Parietal lobe (tissue), 2 donors: ENCODE measurements at places on chromosomes 3 and 15. TPM values are rescaled to one million over a fixed set of nuclear protein-coding genes. Genes with fewer than 3 reads are reported as not detected.

TMEM44 gene
- 51.6 TPM for total RNA-seq

FGD5 gene
- total RNA-seq = 3.4 TPM

PTX3 gene
- total RNA-seq = 7.5 TPM

SPSB4 gene
- total RNA-seq = 19.1 TPM

TTC21A gene
- total RNA-seq = 12.8 TPM

MST1R gene
- 3.8 TPM for total RNA-seq

NME9 gene
- 4.1 TPM for total RNA-seq

CYP1A2 gene
- total RNA-seq = not detected

GAP43 gene
- 167 TPM for total RNA-seq

CEP19 gene
- 5.6 TPM for total RNA-seq

SOX14 gene
- total RNA-seq = not detected

CCR8 gene
- total RNA-seq = not detected

IL17RB gene
- total RNA-seq = 2.2 TPM

KLHL40 gene
- total RNA-seq = not detected

HCLS1 gene
- total RNA-seq = 2.2 TPM

AVEN gene
- total RNA-seq = 17.2 TPM

PP2D1 gene
- not detected for total RNA-seq

DOCK3 gene
- 60.7 TPM for total RNA-seq

ZWILCH gene
- total RNA-seq = 33.8 TPM

GOLGA6L7 gene
- not detected for total RNA-seq

ANKRD63 gene
- total RNA-seq = 0.94 TPM

A4GNT gene
- not detected for total RNA-seq

CPN2 gene
- total RNA-seq = not detected

SLC27A2 gene
- total RNA-seq = 1.3 TPM

SKOR1 gene
- 0.63 TPM for total RNA-seq

TEX55 gene
- not detected for total RNA-seq

IQCH gene
- 2.8 TPM for total RNA-seq

WDR72 gene
- total RNA-seq = 0.31 TPM

FOXL2 gene
- total RNA-seq = 0.31 TPM

PLA2G4F gene
- not detected for total RNA-seq

FRMD4B gene
- total RNA-seq = 110 TPM

RLBP1 gene
- 2.2 TPM for total RNA-seq

TRPM1 gene
- not detected for total RNA-seq

SLC6A11 gene
- 33.5 TPM for total RNA-seq

ANKUB1 gene
- total RNA-seq = 0.63 TPM

MYO5C gene
- total RNA-seq = 2.8 TPM

SLC22A13 gene
- total RNA-seq = 1.3 TPM

PRR20G gene
- total RNA-seq = not detected

CD276 gene
- total RNA-seq = 52.9 TPM

TUSC7 gene
- total RNA-seq = not detected

LINGO1 gene
- total RNA-seq = 67.9 TPM

GOLGA6L4 gene
- 9.4 TPM for total RNA-seq

FAM107A gene
- total RNA-seq = 19.7 TPM

ZNF620 gene
- 16.3 TPM for total RNA-seq

ACTC1 gene
- total RNA-seq = under 0.01 TPM

FOXP1 gene
- 223 TPM for total RNA-seq

ROPN1 gene
- total RNA-seq = not detected

B3GNT5 gene
- 16.6 TPM for total RNA-seq

FANCD2 gene
- 7.8 TPM for total RNA-seq

REC114 gene
- total RNA-seq = not detected

CMTM8 gene
- 0.63 TPM for total RNA-seq

RBP2 gene
- not detected for total RNA-seq

RETNLB gene
- not detected for total RNA-seq

MYO1E gene
- total RNA-seq = 17.2 TPM

LMAN1L gene
- not detected for total RNA-seq
